ENCODE measurements at places on chromosomes 2 and 18. TPM values are rescaled to one million over a fixed set of nuclear protein-coding genes. Genes with fewer than 3 reads are reported as not detected.
A peak's percentile ranks its signal among the peaks of the same experiment; 100 is the strongest.

DNA sequence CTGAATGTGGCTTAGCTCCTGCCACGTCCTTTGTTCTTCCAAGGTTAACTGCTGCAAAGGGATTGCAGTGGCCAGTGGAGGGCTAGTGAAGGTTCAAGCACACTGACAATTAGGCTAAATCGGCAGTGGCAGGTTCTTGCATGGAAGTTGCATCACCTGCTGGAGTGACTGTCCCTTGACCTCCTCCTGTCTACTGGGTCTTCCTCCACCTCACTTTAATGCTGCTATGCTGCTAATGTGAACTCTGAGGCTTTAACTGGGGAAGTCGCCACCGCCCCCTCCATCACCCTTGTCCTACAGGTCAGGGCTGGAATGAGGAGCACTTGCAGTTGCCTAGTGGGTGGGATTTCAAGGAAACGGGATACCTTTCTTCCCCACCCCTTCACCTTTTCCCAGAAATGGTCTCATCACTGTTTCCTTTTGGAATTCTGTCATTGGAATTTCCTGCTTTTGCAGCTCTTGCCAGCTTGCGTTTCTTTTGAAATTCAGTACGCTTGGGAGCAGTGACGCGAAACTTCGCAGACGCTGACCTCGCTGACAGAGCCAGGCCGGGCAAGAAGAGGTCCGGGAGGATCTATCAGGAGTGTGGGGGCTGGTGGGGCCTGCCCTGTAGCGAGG, 150.3 kb downstream of the SH3RF3 start:
- ATAC-seq: no peak

DNA sequence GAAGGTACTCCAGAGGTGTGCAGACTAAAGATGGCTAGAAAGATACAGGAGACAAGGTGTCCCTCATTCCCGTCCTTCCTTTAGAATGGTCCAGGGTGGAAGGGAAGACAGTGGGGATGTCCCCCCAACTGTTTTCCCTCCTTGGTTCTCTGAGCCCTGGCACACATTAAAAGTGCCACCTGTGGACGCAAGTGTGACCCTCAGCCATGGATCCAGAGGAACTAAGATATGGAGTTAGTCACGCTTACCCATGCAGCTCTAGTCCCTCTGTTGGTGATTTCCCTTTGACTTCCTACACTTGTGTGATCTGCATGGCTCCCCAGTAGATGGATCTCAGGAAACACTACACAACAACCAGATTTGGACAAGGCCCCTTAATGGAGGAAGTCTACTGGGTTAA, 113.1 kb upstream of the SRD5A2 start:
- ATAC-seq: no peak

- no peak for ATAC-seq
Measured at GRCh38 chr2:199306116-199306515, 151.6 kb downstream of the SATB2 start.

DNA sequence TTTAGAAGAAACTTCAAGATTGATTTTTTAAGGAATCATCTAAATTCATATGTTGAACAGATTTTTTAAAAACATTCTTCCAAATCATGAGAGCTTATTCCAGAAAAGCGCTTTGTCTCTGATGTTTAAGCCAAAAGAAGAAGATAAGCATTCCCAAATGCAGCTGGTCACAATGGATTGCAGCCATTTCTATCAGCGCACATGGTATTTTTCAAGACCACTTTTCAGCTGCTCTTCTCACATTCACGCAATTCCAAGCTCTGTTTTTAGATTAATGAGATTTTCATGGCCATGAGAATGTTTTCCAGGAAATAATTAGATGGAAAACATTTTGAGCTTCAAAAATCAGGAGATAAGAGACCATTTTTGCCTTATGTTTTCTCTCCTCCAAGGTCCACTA, 8.7 kb downstream of the OSBPL1A start:
- no peak for ATAC-seq

GRCh38 chr18:49728542-49728941, 84.8 kb downstream of the ACAA2 start:
- peak; percentile 29 for ATAC-seq

GRCh38 chr2:196012314-196012713, 56.3 kb downstream of the DNAH7 start:
- ATAC-seq: no peak

DNA sequence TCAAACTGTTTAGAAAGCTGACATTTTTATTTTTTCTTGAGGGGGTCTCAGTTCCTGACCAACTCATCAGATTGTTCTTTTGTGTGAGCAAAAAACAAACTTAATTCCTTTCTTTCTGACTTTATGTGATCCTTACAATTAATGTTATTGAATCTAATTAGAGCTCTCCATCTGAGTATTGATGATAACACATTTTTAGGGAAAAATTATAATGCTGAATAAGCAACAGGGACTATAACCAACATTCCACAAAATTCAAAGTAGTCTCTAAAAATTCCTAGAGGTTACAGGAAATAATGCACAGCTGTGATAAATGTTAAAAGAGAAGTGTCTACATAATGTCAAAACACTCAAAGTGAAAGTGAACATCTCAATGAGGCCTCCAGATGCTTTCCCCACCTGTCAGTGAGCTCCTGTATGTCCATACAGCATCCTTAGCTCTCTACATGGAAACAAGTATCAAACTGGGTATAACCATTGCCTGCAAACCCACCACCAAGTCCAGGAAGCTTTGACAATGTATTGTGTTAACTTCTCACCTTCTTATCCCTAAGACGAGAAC, 786.0 kb upstream of the SLC39A10 start:
- no peak for ATAC-seq

- ATAC-seq: no peak
Measured at GRCh38 chr2:238939074-238939473, 91.2 kb downstream of the TWIST2 start.

DNA sequence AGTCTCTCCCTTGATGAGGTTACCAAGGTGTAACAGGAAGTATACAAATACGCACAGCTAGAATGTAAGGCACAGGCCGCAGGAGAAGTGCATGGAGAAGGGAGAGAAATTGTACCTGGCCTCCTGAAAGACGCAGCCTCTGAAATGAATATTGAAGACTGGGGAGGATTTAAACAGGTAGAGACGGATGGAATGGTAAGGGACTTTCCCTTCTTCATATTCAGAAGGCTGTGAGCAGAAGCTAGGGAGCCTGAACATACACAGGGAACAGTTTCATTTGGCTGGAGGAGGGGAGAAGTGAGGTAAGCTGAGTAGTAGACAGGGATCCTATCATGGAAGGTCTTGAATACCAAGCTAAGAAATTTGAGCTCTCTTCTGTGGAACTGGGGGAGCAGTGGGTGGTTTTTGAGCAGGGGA, 112.7 kb downstream of the ANKRD44 start:
- peak; percentile 12 for ATAC-seq

GRCh38 chr2:136328207-136328795, 210.4 kb upstream of the CXCR4 start:
- no peak for ATAC-seq

DNA sequence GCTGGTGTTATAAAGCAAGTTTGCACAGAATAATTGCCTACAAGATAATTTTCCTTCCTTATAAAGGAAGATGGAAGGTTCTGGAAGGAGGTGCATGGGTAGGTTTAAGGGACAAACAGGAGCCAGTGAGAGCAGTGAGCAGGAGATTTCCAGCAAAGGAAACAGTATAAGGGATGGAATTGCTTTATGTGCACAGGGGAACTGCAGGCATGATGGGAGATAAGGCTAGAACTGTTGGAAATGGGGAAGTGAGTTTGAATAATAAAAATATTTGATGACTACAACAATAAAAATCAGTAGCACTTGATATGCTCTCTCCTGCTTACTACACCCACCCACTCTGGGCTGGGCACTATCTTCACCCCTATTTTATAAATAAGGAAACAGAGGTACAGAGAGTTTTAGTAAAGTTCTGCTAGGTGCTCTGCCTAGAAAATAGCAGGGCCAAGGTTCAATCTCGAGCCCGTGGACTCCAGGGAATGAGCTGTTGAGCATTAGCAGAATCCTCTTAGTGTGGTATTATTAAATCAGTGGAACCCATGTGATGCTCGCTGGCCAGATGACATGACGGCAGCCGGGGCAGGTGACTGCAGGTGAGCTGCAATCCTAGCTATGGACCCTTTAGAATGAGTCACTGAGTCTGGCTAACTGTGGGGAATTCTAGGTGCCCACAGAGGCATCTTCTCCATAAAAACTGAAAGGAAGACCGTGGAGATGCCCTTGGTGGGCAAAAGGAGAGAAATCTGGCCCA, 302.5 kb downstream of the PIEZO2 start:
- ATAC-seq: no peak

GRCh38 chr2:238015705-238016104, 45.1 kb upstream of the SCLY start:
- no peak for ATAC-seq

DNA sequence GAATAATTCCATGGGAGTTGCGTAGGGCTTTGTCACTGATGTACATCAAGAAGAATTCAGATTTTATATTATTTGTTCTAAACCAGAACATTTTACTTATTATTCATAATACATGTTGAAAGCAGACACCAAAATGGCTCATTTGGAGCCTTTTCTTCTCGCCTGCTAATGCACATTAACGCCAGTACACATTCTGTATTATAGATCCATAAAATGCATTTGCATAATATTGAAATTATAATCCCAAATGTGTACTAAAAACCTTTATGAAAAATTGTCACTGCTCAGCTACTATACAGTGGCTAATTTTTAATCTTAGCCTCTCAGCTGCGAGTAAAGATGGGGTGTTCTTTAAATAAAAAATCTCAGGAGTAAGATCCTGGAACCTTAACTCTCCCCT, 452.2 kb upstream of the HNRNPA3 start:
- no peak for ATAC-seq

GRCh38 chr2:116487336-116487735, 1327.2 kb upstream of the DDX18 start:
- ATAC-seq: no peak

DNA sequence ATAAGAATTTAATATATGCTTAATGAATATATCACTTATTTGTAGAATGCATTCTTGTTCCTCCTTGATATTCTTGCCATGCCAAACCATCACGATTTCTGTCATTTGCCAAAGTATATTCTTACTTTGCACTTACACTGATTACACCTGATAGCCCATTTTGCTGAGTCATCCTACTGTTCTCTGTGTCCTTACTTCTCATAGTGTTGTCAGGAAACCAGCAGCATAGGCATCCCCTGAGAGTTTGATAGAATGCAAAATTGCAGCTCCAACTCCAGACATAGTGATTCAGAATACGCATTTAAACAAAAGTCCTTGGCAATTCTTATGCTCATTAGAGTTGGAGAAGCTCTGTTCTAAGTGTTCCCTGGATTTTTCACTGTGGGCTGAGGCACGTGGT, 687.1 kb downstream of the DPP10 start:
- ATAC-seq: no peak

GRCh38 chr2:190044866-190045265, 17.7 kb downstream of the MSTN start:
- no peak for ATAC-seq

- peak; percentile 55 for ATAC-seq
Measured at GRCh38 chr2:85439986-85440385, 21.5 kb downstream of the SH2D6 start.

- no peak for ATAC-seq
Measured at GRCh38 chr2:18154812-18155211, 276.3 kb downstream of the KCNS3 start.

GRCh38 chr18:50469380-50469781, 90.5 kb upstream of the MAPK4 start:
- ATAC-seq: no peak

- ATAC-seq: no peak
Measured at GRCh38 chr18:55641486-55641885, 53.5 kb upstream of the TCF4 start.

DNA sequence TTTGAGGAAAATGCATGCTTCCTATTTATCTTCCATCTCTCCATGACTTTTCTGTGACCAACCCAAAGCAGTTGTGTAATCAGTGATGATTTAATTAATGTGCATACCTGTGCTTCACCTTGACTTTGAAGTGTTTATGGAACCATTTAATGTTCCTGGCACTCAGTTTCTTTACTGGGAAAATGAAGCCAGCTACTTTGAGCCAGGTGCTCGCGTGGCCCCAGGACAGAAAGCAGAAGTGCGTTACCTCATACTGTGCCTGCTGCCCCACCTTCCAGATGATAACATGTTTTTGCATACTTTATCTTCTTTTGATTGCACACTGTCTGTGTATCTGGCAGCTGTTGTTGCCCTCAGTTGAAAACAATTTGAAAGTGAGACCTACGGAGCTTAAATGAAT, 61.3 kb downstream of the PMAIP1 start:
- ATAC-seq: no peak

- no peak for ATAC-seq
Measured at GRCh38 chr2:234841321-234842015, 110.3 kb upstream of the SH3BP4 start.

- no peak for ATAC-seq
Measured at GRCh38 chr2:165568361-165568760, 98.9 kb downstream of the CSRNP3 start.

- ATAC-seq: no peak
Measured at GRCh38 chr2:16361261-16361995, 304.2 kb downstream of the CYRIA start.

DNA sequence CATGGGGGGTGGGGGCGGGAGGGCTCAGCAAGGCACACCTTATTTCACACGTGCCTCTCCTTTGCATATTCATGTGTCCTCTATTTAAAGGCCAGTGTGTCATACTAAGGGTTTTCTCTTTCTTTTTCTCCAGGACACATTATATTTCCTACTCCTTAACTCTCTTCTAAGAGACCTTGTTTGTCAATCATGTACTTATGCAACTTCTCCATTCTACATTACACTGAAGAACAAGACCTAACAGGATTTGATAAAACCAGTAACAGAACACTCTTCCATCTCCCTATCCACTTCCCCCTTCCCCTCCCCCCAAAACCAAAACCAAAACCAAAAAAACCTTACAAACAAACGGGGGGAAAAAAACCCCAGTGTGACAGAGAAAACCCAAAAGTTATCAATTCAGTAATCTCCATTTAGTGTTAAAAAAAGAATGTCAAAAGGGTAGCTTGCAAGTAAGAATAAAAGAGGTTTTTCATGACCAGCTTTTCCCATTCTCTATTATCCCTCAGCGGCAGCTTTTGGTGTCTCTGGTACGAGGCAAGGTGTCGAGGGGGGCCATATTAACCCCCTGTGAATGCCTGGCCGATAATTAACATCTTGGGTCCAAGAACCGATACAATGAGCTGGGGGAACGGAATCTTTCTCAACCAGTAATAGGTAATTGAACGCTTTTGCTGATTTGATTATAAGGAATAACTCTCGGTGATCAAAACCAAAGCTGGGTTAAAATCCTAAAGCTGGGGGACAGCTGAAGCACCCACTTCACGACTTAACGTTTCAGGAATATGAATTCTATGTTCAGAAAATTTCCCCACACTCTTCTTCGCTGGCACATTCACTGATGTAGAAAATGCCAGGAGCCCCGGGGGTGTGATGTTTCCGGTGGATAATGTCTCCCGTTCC, 191.0 kb upstream of the TCF4 start:
- no peak for ATAC-seq

The CSRNP3 gene
- total RNA-seq: not detected

The ST6GAL2 gene
- not detected for total RNA-seq

The KIAA2012 gene
- not detected for total RNA-seq

The USP40 gene
- total RNA-seq: 11.3 TPM

The KHK gene
- 5.9 TPM for total RNA-seq

The SPC25 gene
- 29.0 TPM for total RNA-seq

All from activated T-helper 17 cell treated with anti-CD3 and anti-CD28 coated beads, Interleukin-2, amount 50 U/mL, for 72 hours (primary cell).